Karpas-422 (cell line): ENCODE measurements at places on chromosomes 2 and 18. TPM values are rescaled to one million over a fixed set of nuclear protein-coding genes. Genes with fewer than 3 reads are reported as not detected.

Gene CHCHD5
- 30.0 and 37.4 TPM in 2 replicates for total RNA-seq

Gene IL18RAP
- 1.2 and 4.4 TPM in 2 replicates for total RNA-seq

Gene ACKR3
- 0.40 TPM in 1 of 2 replicates, not detected in the other for total RNA-seq

Gene DNER
- total RNA-seq, result not detected in 2 replicates

Gene SLC11A1
- 1.9 TPM in 1 of 2 replicates, not detected in the other for total RNA-seq

Gene SULT1C4
- not detected in 2 replicates for total RNA-seq
